Ammon's horn (tissue), 1 donor: ENCODE measurements at places on chromosomes 16 and 17.

DNA sequence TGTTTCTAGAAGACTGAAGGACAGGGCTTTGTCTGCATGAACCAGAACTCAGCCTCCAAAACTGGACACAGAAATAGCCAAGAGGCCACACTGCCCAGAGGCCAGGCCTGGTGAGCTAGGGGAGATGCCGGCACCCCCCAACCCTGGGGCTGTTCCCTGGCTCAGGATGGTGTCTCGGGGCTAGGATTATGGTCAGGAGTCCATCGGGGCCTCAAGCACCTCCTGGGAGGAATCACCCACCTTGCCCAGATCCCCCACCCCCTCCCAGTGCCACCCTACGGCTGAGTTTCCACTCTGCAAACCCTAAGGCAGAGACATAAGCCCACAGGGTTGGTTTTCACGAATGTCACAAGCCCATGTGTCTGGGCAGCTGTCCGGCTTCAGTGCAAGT, 37.2 kb downstream of the SLC7A5 start:
- no peak for DNase-seq

DNA sequence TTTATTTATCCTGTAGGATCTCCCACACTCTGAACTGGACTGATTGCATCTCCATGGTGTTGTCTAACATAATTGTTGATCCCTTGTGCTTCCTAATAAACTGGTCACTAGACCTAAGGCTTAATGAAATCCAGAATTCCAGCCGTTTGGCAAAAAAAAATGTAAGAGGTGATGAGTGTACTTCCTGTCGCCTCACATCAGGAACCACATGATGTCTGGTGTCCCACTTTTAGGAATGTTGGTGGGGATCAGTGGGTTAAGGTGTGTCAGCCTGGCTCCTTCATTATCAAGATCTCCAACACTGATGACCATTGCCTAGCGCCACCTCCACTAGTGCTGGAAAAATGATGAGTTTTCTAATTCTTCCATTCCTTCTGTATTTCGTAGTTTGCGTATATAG, 18.6 kb upstream of the LONP2 start:
- DNase-seq: no peak

DNA sequence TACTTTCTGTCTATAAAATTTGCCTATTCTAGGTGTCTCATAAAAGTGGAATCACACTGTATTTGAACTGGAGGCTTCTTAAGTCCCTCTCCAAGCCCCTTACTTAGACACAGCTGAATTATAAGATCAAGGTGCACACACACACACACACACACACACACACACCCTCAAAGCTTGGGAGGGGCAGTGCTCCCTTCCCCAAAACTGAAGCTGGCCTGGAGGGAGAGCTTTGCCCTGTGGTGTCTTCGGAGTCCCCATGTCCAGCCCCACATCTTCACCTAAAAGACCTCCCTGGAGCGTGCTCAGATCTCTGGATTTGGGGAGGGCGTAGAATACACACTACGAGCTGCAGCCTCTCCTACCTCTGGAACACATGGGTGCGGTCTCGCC, 828 bp downstream of the EMP2 start:
- no peak for DNase-seq

GRCh38 chr16:49806446-49806845, 49.5 kb downstream of the ZNF423 start:
- DNase-seq: no peak

DNA sequence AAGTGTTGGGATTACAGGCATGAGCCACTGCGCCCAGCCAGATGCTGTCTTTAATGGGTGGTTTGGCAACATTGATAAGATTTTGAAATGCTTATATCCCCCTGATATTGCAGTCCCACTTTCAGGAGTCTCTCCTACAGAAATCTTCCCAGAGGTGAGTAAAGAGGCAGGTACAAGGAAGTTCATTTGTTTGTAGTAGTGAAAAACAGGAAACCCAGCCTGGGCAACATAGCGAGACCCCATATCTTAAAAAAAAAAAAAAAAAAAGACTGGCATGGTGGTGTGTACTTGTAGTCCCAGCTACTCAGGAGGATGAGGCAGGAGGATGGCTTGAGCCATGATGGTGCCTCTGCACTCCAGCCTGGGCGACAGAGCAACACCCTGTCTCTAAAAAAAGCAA, 6.2 kb upstream of the NUPR1 start:
- DNase-seq: no peak
